ENCODE measurements at places on chromosomes 2 and 18.

- no peak for DNase-seq
Measured at GRCh38 chr2:175871331-175872004, 130.6 kb downstream of the LNPK start.

GRCh38 chr2:170747921-170748320 is 22.3 kb upstream of the ERICH2 start:
- DNase-seq: no peak

DNA sequence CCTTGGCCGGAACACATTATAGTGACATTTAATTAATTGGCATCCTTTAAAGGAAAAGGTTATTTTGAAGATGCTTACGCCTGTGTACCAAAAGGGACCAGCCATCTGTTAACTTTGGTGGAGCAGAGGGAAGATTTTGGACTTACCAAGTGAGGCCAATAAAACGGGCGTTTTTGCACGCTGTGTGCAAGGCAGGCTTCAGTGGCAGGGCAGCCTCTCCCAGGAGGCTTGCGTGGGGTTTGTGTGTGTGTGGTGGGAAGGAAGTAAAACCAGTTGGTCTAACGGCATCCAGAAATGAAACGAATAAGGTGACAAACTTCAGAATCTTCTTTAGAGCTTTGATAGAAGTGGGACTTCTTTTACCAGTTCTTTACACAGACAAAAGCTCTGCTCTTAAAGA is 191.7 kb downstream of the PRKCE start:
- DNase-seq: no peak

GRCh38 chr2:24329700-24330099 is 30.6 kb downstream of the ITSN2 start:
- DNase-seq: peak; percentile 17

- no peak for DNase-seq
Measured at GRCh38 chr2:1740716-1741589, 3.4 kb downstream of the PXDN start.

DNA sequence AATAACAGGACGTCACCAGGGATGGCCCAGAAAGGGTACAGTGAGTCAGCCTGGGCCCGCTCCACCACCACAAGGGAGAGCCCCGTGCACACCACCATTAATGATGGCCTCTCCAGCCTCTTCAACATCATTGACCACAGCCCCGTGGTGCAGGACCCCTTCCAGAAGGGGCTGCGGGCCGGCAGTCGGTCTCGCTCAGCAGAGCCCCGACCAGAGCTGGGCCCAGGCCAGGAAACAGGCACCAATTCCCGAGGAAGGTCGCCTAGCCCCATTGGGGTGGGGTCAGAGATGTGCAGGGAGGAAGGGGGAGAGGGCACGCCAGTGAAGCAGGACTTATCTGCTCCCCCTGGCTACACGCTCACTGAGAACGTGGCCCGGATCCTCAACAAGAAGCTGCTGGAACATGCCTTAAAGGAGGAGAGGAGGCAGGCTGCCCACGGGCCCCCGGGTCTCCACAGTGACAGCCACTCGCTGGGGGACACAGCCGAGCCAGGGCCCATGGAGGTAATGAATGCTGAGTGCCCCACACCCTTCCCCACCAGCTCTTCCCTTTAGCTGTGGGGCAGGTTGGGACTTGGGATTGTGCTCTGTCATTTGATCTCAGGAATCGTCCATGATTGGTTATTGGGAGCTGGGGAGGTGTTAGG is 120.5 kb downstream of the MTCL1 start:
- no peak for DNase-seq

- DNase-seq: no peak
Measured at GRCh38 chr2:193891023-193891422, 1696.3 kb upstream of the TMEFF2 start.

- DNase-seq: no peak
Measured at GRCh38 chr2:136297994-136298393, 180.0 kb upstream of the CXCR4 start.

DNA sequence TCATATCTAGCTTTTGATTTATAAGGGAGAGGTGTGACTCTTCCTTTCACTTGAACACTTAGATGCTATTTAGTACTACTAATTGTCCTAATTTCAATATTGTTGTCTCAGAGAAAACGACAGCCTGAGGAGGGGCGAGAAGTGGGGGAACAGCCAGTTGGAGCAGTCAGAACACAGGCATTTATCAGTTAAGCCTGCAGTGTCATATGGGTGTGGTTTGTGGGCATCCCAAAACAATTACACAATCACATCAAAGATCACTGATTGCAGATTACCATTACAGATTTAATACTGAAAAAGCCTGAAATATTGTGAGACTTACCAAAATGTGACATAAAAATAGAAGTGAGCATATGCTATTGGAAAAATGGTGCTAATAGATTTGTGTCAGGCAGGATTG is 15.8 kb downstream of the TMEM131 start:
- no peak for DNase-seq

DNA sequence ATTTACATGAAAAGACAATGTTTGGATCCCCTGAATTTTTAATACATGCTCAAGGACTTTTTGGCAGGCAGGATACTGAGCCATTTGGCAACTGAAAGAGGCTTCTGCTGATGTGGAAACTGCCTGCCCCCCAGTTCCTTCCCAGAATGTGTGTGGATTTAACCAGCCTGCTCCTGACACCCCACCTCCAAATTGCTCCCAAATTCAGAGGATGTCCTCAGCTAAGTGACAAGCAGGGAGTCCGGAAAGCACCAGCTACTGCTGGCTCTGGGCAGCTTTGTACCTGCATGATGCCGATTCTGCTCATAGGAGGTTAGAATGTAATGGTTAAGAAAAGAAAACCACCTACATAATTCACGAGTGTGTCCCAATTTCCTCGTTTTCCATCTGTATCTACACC is 197.5 kb downstream of the CDH20 start:
- DNase-seq: no peak

DNA sequence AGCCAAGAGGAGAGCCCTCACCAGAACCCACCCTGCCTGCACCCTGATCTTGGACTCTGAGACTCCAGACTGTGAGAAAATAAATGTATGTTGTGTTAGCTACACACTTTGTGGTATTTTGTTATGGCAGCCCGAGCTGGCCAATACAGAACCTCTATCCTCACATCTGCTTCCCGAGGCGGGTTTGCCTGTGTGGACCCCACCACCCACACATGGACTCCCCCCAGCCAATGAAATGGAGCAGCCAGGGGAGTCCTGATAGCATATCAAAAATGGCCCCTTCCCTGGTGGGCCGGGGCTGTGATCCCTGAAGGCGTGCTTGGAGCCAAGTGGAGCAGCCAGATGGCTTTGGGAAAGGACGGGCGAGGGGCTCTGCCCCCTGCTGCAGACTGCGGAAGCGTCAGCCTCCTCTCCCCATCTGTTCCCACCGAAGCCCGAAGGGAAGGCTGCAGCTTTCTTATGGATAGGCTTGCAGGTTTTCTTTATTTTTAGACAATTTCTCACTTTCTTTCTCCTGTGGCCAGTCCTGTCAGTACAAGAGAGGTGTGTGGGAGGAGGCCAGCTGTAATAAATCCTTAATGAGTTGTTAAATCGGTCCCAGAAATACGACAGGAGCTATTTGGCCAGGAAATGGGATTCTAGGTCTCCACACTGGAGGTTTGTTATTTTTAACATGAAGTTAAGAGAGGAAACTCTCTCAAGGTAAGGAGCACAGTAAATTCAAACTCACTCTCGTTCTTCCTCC is 34.4 kb downstream of the TEX51 start:
- DNase-seq: no peak

GRCh38 chr2:27495840-27496356 is 741 bp upstream of the GCKR start:
- DNase-seq: no peak

DNA sequence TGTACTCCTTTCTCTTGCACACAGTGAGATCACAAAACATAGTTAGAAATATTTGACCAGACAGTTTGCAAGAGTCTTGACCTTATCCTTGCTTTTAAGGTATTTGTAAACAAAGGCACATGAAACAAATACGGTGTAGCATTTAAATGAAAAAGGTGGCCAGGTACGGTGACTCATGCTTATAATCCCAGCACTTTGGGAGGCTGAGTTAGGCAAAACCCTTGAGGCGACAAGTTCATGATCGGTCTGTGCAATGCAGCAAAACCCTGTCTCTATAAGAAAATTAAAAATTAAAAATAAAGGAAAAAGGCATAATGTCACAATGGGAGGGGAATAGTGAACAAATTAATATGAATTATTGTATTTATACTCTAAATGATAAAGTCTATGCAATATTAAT is 109.5 kb upstream of the PIK3C3 start:
- DNase-seq: no peak

DNA sequence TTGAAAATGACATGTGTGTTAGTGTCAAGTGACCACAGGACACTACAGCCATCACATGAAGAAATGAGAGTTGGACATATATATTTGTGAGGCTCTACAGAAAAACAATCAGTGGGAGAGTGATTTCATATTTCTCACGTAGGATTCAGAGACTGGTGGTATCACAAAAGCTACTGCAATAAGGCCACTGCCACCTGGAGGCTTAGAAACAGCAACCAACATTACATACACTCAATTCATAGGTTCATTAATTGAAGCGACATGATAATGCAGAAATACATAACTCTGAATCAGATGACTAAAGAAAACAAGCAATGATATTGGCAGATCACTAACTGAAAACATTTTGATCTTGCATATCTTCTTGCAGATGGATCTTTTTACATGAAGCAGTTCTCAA is 248.1 kb upstream of the KLHL14 start:
- DNase-seq: no peak

DNA sequence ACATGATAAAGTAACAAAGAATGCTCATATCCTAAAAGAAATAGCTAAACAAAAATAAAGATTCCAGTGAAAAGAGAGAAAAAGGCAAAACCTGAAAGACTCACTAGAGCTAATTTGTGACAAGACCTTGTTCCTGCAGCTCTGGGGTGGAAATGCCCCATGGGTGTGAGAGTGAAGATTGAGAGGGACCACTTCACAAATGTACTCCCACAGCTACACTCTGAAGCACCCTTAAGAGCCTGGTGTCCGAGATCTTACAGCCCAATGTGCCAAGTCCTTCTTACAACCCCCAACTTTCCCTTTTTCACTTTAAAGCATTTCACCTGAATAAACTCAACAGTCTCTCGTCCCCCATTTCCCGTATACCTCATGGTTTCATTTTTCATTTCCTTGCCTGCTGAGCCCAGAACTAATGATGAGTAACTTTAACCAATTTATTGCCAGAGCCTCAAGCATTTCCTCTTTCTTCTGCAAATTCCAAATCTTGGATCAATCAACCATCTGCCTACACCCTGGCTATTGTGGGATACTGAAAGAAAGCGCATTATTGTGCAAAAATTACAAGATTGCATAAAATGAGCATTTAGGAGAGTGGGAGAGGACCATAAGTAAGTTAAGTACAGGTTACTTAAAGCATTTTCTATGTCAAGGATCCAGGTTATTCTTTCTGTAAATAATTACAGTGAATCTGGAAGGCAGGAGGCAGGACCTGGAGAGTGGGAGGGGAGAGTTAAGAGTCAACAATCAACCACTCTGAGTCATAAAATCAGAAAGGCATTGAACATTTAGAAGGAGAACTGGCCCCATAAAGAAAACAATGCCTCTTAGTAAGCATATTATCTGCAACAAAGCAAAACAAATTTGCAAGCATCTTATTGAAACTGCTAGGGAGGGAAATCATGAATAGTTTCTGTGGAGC is 804.4 kb upstream of the CELF4 start:
- no peak for DNase-seq

Measured in LNCaP clone FGC (cell line).